Right atrium auricular region (tissue), 2 donors: ENCODE measurements at places on chromosomes 12 and 14.

DNA sequence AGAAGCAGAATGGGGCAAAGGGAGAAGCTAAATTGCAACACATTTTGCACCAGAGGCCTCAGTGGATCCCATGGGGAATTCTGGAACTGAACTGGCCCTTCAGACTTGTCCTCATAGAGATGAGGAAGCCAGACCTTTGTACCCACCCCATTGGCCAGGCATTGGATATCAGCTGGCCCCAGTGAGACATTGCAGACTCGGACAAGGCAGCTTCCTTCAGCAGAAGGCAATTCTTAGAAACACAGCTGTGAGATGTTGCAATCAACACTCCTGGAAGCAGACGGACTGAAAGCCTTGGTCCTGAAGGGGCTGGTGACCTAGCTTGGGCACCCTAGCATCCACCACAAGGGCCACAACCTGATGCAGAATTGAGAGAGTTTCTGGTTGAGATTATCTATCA, 218.1 kb downstream of the MSRB3 start:
- H3K27ac ChIP-seq = no peak overlapping the region
- no peak for DNase-seq
- no peaks in the 10 kb centered on the region for H3K27me3 ChIP-seq

GRCh38 chr12:1185460-1186182, 194.6 kb downstream of the ERC1 start:
- H3K27me3 ChIP-seq = no peaks in the 10 kb centered on the region
- peaks cover 42% of the 10 kb centered on the region for H3K36me3 ChIP-seq
- H3K27ac ChIP-seq = no peak overlapping the region
- no peaks in the 10 kb centered on the region for H3K4me1 ChIP-seq
- no peak for DNase-seq
- no peak overlapping the region for H3K4me3 ChIP-seq

GRCh38 chr12:104637604-104638003, 180.9 kb downstream of the CHST11 start:
- no peak overlapping the region for H3K27ac ChIP-seq
- H3K4me1 ChIP-seq = peaks cover 28% of the 10 kb centered on the region
- H3K36me3 ChIP-seq = no peaks in the 10 kb centered on the region
- no peak for DNase-seq

DNA sequence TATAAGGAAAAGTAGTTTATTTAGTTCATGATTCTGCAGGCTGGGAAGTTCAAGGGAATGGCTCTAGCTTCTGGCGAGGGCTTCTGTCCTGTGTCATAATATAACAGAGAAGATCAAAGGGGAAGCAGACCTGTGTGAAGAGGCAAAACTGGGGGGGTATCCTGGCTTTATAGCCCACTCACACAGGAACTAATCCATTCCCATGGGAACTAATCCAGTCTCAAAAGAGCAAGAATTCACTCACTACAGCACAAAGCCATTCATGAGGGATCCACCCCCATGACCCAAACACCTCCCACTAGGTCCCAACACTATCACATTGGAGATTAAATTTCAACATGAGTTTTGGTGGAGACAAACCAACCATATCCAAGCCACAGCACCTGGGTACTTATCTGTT, 6.9 kb downstream of the ALDH6A1 start:
- peaks cover 9% of the 10 kb centered on the region for H3K36me3 ChIP-seq
- no peaks in the 10 kb centered on the region for H3K27me3 ChIP-seq
- H3K4me3 ChIP-seq = no peak overlapping the region
- H3K4me1 ChIP-seq = no peaks in the 10 kb centered on the region

- DNase-seq = peak; percentile 99
- no peaks in the 10 kb centered on the region for H3K27me3 ChIP-seq
- no peaks in the 10 kb centered on the region for H3K36me3 ChIP-seq
- H3K4me1 ChIP-seq = peaks cover 33% of the 10 kb centered on the region
Measured at GRCh38 chr12:108731866-108732461, 646 bp upstream of the CORO1C start.

DNA sequence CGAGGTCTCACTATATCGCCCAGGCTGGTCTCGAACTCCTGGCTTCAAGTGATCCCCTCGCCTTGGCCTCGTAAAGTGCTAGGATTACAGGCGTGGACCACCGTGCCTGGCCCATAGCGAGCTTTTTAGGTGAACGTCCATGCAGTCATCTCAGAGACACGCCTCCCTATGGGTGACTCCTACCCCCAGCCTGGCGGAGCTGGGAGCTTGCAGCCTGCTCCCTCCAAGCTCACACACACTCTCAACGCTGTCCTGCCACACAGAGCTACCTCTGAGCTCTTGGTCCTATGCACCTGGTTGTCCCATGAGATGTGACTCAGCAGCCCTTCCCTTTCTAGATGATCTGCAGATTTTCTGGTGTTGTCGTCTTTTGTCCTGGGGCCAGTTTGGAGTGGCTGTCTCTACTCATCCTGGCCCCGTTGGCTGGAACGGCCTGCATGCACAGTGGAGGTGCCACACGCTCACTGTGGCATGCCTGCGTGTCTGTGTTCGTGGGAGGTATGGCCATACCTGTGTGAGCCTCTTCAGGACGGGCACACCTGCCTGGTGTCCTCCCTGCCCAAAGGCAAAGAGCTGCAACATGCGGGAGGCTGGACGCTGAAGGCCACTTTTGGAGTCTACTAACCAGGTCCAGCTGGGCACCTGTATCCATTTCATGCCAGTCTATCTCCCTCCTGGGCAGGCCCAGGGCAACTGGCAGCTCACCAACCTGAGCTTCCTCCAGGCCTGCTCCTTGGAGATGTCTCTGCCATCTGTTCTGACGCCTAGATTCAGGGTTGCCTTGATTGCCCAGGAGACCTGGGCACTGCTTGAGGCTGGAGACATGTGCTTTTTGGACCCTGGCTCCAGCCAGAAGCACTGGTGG, 18.1 kb downstream of the CABP1 start:
- H3K4me3 ChIP-seq = no peak overlapping the region
- H3K4me1 ChIP-seq = no peaks in the 10 kb centered on the region
- no peaks in the 10 kb centered on the region for H3K36me3 ChIP-seq

DNA sequence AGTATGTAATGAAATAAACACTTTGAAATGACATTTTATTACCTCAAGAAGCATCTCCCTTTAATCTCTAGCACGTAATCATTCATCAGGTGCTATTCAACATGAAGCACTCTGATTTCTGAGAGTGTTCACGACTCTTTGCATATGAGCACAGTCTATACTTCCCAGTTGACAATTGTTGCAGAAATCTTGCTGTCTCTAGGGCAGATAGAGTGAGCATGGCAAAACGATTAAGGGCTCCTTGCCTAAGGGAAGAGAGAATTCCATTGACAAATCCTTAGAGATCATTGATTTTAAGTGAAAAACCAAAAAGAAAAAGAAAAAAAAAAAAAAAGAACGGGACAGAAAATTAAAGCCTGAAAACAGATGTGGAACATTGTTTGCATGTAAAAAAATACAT, 107.6 kb downstream of the C12orf50 start:
- H3K4me1 ChIP-seq = no peaks in the 10 kb centered on the region
- H3K4me3 ChIP-seq = no peak overlapping the region
- no peaks in the 10 kb centered on the region for H3K27me3 ChIP-seq
- H3K36me3 ChIP-seq = no peaks in the 10 kb centered on the region

GRCh38 chr14:80055226-80055625, 156.1 kb downstream of the DIO2 start:
- H3K36me3 ChIP-seq = no peaks in the 10 kb centered on the region
- no peaks in the 10 kb centered on the region for H3K27me3 ChIP-seq
- no peaks in the 10 kb centered on the region for H3K4me1 ChIP-seq
- no peak overlapping the region for H3K27ac ChIP-seq

DNA sequence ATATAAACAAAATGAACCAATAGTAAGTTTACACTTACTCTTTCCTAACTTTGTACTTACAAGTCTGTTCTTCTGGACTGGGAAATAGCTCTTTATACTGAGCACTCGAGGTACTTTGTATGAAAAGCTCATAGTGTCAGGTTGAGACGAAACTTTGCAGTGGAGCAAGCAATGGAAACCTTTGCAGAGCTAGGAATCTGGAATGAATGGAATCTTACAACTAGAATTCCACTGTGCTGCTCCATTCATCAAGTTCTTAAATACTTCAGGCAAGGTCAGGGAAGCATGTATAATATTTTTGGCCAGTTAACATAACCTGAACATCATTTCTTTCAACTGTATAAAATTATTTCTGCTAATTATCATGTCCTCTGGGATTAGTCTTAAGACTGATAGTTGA, 1327.5 kb upstream of the FLRT2 start:
- H3K27me3 ChIP-seq = no peaks in the 10 kb centered on the region
- no peaks in the 10 kb centered on the region for H3K36me3 ChIP-seq
- no peak overlapping the region for H3K4me3 ChIP-seq
- no peak for DNase-seq
- no peaks in the 10 kb centered on the region for H3K4me1 ChIP-seq

DNA sequence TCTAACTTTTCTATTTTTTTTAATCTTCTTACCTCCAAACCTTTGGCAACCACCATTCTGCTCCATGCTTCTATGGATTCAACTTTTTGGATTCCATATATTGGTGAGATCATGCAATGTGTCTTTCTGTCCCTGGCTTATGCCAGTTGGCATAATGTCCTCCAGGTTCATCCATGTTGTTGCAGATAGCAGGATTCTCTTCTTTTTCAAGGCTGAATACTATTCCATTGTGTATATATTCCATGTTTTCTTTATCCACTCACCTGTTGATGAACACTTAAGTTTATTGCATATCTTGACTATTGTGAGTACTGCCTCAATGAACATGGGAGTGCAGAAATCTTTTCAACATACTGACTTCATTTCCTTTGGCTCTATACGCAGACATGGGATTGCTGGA, 21.2 kb upstream of the SLC38A4 start:
- DNase-seq = no peak
- H3K27ac ChIP-seq = no peak overlapping the region
- no peaks in the 10 kb centered on the region for H3K36me3 ChIP-seq
- H3K4me3 ChIP-seq = no peak overlapping the region

GRCh38 chr12:56948457-56948777, 9.0 kb downstream of the RDH16 start:
- H3K36me3 ChIP-seq = no peaks in the 10 kb centered on the region
- no peak for DNase-seq
- H3K27ac ChIP-seq = no peak overlapping the region
- H3K4me1 ChIP-seq = no peaks in the 10 kb centered on the region
- H3K27me3 ChIP-seq = no peaks in the 10 kb centered on the region
- H3K4me3 ChIP-seq = no peak overlapping the region

- no peaks in the 10 kb centered on the region for H3K27me3 ChIP-seq
- H3K27ac ChIP-seq = no peak overlapping the region
- H3K36me3 ChIP-seq = no peaks in the 10 kb centered on the region
Measured at GRCh38 chr12:31035226-31035625, 38.4 kb upstream of the DDX11 start.

- H3K36me3 ChIP-seq = no peaks in the 10 kb centered on the region
- no peak overlapping the region for H3K4me3 ChIP-seq
- no peak for DNase-seq
- no peak overlapping the region for H3K27ac ChIP-seq
- H3K4me1 ChIP-seq = no peaks in the 10 kb centered on the region
Measured at GRCh38 chr12:26798023-26798422, 35.0 kb downstream of the ITPR2 start.

- H3K4me1 ChIP-seq = peaks cover 17% of the 10 kb centered on the region
- DNase-seq = no peak
- no peak overlapping the region for H3K27ac ChIP-seq
- H3K27me3 ChIP-seq = no peaks in the 10 kb centered on the region
- H3K4me3 ChIP-seq = no peak overlapping the region
Measured at GRCh38 chr14:57865066-57865402, 858 bp downstream of the SLC35F4 start.

GRCh38 chr14:85334316-85334715, 195.6 kb upstream of the FLRT2 start:
- H3K4me1 ChIP-seq = no peaks in the 10 kb centered on the region
- no peaks in the 10 kb centered on the region for H3K36me3 ChIP-seq
- no peak for DNase-seq
- no peaks in the 10 kb centered on the region for H3K27me3 ChIP-seq

GRCh38 chr12:129839679-129840078, 64.1 kb downstream of the TMEM132D start:
- H3K27ac ChIP-seq = no peak overlapping the region
- no peaks in the 10 kb centered on the region for H3K4me1 ChIP-seq
- no peaks in the 10 kb centered on the region for H3K27me3 ChIP-seq
- no peak for DNase-seq

GRCh38 chr12:50066402-50066801, 9.0 kb downstream of the ASIC1 start:
- H3K27ac ChIP-seq = no peak overlapping the region
- H3K27me3 ChIP-seq = no peaks in the 10 kb centered on the region
- H3K4me3 ChIP-seq = no peak overlapping the region
- DNase-seq = no peak
- H3K4me1 ChIP-seq = peaks cover 29% of the 10 kb centered on the region
- H3K36me3 ChIP-seq = no peaks in the 10 kb centered on the region

GRCh38 chr12:123063535-123063934, 83.1 kb downstream of the ARL6IP4 start:
- no peak overlapping the region for H3K4me3 ChIP-seq
- H3K4me1 ChIP-seq = no peaks in the 10 kb centered on the region
- no peaks in the 10 kb centered on the region for H3K27me3 ChIP-seq

GRCh38 chr12:128755566-128755965, 68.2 kb downstream of the SLC15A4 start:
- H3K4me3 ChIP-seq = no peak overlapping the region
- no peaks in the 10 kb centered on the region for H3K4me1 ChIP-seq
- H3K27ac ChIP-seq = no peak overlapping the region
- H3K27me3 ChIP-seq = no peaks in the 10 kb centered on the region

- no peaks in the 10 kb centered on the region for H3K27me3 ChIP-seq
- H3K4me1 ChIP-seq = no peaks in the 10 kb centered on the region
- no peak for DNase-seq
- no peaks in the 10 kb centered on the region for H3K36me3 ChIP-seq
Measured at GRCh38 chr14:72528059-72528862, 365.6 kb downstream of the DPF3 start.

- DNase-seq = peak; percentile 89
- no peak overlapping the region for H3K4me3 ChIP-seq
- H3K27me3 ChIP-seq = no peaks in the 10 kb centered on the region
- peaks cover 9% of the 10 kb centered on the region for H3K4me1 ChIP-seq
Measured at GRCh38 chr14:105351920-105352851, 37.6 kb downstream of the PACS2 start.

DNA sequence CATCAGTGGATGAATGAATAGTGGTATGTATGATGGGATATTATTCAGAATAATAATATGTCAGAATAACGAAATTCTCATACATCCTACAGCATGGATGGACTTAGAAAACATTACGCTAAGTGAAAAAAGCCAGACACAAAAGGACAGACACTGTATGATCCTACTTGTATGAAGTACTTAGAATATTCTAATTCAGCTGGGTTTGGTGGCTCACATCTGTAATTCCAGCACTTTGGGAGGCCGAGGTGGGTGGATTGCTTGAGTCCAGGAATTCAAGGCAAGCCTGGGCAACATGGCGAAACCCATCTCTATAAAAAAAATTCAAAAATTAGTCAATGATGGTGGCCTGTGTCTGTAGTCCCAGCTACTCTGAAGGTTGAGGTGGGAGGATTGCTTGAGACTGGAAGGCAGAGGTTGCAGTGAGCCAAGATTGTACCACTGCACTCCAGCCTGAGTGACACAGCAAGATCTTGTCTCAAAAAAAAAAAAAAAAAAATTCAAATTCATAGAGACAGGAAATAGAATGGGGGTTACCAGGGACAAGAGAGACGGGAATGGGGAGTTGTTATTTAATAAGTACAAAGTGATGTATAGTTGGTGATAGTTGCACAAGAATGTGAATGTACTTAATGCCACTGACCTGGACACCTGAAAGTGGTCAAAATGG, 132.3 kb downstream of the CHST11 start:
- no peaks in the 10 kb centered on the region for H3K4me1 ChIP-seq
- no peaks in the 10 kb centered on the region for H3K27me3 ChIP-seq
- H3K4me3 ChIP-seq = no peak overlapping the region

- no peaks in the 10 kb centered on the region for H3K4me1 ChIP-seq
- no peaks in the 10 kb centered on the region for H3K36me3 ChIP-seq
- no peak overlapping the region for H3K4me3 ChIP-seq
Measured at GRCh38 chr12:10641735-10642500, 28.5 kb upstream of the MAGOHB start.
